ENCODE measurements at places on chromosomes 12 and 14.
A peak's percentile ranks its signal among the peaks of the same experiment; 100 is the strongest.

DNA sequence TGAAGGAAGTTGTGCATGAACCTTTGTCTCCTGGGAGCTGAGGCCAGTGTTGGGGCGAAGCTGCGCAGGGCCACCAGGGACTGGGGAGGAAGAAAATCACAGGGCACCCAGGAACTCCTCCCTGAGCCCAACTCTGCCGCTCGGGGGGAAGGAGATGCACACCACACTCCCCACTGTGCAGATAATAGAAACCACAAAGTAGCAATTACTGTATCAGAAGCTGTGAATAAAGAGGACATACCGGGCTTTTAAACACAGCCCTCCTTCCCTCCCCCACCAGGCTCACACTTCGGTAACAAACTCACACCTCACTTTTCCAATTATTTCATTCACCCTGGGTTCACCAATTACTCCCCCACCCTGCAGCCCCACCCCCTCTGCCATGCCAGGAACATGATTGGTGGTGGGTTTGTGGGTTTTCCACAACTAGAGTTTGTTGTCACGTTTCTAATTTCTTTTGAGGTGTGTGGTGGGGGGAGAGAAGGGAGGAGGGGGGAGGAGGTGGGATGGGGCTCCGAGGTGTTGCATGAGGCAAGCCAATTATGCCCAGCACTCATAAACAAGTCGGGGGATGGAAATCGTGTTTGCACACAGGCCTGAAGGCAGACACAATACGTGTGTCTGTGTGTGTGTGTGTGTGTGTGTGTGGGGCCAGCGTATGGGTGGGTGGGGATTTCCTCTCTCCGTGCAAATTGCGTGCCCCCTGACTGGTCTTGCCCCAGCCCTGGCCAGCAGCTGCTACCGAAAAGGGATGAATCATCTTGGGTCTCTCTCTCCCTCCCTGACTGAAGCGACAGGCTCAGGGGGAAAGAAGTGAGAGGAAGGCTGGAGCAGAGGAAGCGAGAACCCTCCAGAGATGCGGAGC, 103.3 kb downstream of the RBM19 start:
- DNase-seq: no peak

DNA sequence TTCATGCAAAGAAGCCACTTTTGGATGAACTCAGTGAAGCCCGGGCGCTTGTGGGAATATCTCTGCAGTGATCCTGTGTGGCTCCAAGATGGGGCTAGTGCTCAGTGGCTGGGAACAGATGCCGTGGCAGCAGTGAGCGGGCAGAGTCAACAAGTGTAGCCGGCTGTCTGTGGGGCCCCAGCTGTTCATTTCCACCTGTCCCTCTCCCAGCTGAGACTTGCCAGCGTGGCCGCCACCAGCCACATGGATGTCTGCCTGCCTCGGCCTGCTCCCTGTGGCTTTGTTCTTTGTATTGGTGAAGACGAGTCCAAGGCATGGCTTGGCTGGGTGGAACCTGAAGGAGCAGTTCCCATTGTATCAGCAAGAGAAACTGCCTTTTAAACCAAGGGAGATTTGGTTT, 77.3 kb downstream of the NOS1 start:
- peak; percentile 88 for DNase-seq

DNA sequence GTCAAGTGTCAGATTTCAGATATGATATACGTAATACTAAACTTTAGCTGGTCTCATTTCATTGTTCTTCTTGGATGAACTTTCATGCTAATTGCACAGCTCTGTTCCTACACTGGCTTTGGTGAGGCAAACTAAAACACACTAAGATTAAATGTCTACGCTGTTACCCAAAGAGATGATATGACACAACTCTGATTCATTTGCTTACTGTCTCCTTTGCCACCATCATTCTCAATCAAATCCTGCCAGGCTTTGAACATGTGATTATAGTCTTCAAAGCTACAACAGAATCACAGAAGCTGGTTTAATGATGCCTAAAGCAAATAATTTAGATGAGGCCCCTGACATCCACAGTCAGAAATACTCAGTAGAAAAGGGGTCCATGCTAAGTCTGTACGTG, 37.7 kb downstream of the MDGA2 start:
- no peak for DNase-seq

GRCh38 chr14:54692284-54692772, 125.4 kb downstream of the SAMD4A start:
- DNase-seq: no peak

DNA sequence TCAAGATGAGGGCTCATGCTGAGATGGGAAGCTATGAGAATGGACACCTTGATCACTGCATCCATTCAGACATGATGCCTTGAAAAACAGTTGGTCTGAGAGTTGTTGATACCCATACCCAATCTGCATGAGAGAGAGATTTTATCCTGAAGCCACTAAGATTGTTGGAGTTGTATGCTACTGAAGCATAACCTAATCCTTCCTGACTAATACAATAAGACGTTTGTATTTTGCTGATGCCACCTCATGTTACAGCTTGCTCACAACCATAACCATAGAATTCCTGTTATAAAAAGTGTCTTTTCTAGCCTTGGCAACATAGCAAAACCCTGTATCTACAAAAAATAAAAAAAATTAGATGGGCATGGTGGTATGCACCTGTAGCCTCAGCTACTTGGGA, 12.7 kb upstream of the SERPINA1 start:
- DNase-seq: no peak

DNA sequence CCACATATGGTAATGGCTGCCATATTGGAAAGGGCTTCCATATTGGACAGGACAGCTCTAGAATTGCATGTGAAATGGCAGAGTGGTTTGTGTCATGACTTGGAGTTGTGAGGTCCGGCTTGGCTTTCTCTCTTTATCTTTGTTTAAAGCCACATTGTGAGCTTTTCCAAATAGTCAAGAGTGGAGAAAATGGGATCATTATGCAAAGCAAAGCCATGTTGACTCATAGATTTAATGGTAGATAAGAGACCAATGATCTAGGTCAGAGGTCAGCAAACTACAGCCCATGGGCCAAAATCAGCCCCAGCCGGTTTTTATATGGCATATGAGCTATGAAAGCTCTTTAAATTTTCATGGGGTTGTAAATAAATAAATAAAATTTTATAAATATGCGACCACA, 449.1 kb downstream of the BCL11B start:
- DNase-seq: no peak

DNA sequence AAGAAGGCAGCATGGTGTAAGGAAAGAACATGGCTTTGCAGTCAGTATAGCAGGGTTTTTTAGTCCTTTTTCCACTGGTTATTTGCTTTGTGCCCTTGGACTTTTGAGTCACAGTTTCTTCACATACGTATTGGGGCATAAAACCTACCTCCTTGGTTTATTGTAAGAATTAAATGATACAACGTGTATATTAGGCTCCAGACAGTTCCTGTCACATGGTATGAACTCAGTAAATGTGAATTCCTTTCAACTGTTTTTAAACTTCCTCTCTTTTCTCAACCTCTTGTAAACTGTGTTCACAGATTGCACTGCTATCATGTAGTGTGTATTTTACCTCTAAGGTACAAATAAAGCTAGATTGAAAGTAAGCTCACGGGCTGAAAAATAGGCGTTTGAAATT, 29.5 kb downstream of the MSRB3 start:
- DNase-seq: no peak

- no peak for DNase-seq
Observed at GRCh38 chr12:54477259-54477658, 3.9 kb upstream of the GTSF1 start.
